ENCODE measurements at places on chromosomes 6 and 20.

GRCh38 chr20:24724982-24725533 lies 224.0 kb upstream of the CST7 start:
- DNase-seq = no peak

DNA sequence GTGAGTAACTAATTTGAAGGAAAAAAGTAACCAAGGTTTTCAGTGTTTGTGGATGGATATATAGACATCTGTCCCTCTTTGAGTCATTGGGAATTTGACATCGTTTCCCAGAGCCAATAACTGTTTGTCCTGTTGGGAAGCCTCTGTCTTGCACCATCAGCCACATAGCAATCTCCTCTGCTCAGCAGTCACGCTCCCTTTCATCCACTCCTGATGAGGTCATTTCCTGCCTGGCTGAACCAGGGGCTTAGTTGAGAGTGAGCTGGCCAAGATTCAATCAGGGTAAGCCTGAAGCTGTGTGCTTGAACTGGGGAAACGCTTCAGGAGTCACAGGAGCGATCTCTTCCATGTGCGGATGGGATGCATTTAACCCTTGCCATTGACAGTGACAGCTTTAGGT lies 121.5 kb upstream of the FOXQ1 start:
- no peak for DNase-seq

- no peak for DNase-seq
Observed at GRCh38 chr6:40000964-40001515, 66.8 kb upstream of the MOCS1 start.

- no peak for DNase-seq
Observed at GRCh38 chr20:62592506-62593177, 49.7 kb upstream of the SLCO4A1 start.

DNA sequence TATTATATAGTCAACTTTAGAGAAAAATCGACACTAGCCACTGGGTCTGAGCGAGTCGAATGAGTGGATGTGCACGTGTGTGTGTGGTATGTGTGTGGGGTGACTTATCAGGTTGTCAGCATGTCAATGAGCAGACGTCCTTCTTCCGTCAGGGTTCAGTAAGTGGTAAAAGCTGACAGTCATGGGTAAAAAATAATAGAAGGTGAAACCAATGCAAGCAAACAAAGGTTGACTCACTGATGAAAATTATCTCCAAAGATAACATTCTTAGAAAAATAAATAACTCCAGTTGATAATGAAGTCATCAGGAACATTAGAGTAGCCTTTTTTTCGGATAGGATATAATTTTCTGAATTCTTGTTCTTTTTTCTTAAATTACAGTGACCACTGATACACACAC lies 243.8 kb upstream of the FOXQ1 start:
- DNase-seq = no peak

- DNase-seq = no peak
Observed at GRCh38 chr6:14455876-14456648, 338.5 kb downstream of the CD83 start.

- no peak for DNase-seq
Observed at GRCh38 chr20:19141998-19142397, 70.4 kb upstream of the SLC24A3 start.

DNA sequence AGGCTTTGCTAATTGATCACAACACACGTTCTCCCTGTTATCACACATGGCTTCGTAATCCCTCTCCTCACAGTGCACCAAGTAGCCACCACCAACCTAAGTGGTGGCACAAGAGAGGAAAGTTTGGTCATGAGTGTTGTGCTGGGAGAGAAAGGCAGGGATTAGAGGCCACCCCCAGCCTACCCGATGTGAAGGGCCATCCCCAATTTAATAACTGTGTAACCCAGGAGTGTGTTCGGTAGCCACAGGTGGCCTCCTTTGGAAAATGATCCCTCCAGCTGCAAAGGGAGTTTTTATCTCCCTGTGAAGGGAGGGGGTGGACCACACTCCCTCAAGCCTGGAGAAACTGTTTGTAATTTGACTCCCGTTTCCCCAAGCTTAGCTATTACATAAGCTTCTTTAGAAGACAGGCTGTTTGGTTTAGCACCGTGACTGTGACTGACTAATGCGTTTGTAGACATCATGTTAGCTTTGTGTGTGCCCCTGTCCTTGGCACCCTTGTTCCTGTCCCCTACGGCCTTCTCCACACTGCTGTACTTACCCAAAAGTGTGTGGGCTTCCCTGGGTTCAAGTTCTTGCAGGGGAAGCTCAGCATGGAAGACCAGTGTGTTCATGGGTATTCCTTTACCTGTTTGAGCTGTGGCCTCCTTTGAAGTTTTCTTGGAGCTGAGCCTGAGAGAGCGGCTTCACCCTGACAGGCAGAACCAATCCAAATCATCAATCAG lies 20.6 kb downstream of the PPP1R16B start:
- no peak for DNase-seq

- no peak for DNase-seq
Observed at GRCh38 chr6:149860834-149861602, 3.1 kb downstream of the LRP11 start.

DNA sequence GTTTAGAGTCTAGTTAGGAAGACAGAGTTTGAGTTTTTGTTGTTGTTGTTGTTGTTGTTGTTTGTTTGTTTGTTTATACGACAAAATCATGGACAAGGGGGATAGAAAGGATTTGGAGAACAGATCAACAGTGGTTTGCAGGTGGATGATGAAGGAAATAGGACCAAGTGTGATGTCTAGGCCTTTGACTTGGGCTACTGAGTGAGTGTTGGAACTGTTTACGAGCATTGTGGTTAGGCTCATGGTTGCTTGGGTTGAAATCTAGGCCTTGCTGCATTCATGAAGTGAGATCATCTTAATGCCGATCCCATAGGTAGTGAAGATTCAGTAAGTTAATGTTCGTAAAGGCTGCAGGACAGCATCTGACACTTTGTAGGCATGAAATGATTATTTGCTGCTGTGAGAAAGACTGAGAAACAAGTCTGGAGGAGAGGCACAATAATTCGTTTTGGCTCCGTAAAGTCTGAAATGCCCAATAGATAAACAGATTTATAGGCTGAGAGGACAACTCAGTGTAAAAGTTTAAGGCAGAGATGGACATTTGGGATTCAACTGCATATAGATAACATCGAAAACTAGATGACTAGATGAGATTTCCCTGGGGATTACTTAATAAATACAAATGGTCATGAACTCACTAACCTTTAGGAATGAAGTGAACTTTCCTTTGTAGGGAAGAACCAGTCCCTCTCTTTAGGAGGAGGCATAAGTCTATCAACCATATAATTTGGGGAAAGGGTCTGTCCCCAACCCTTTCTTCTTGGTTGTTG lies 70.0 kb downstream of the HDDC2 start:
- DNase-seq = no peak

- DNase-seq = no peak
Observed at GRCh38 chr6:165599596-165600487, 63.2 kb downstream of the PDE10A start.

DNA sequence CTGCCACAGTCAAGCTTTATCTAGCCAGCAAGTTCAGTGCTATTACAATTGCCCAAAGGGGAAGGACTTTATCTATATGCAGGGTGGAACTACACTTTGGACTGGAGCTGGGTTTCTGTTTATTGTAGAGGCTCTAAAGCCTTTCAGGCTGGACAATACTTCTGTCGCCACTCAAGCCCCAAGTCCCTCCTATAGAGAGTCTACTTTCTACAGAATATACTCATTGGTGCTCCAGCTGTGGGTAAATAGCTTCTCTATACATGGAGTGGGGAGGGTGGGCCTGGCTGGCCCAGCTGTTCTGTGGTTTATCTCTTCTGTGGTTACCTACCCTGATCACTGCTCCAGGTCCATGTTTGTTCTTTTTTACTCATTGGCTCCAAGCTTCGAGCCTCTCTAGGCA lies 151.8 kb upstream of the MYLIP start:
- no peak for DNase-seq

GRCh38 chr6:108452711-108453195 lies 108.0 kb upstream of the FOXO3 start:
- DNase-seq = no peak

DNA sequence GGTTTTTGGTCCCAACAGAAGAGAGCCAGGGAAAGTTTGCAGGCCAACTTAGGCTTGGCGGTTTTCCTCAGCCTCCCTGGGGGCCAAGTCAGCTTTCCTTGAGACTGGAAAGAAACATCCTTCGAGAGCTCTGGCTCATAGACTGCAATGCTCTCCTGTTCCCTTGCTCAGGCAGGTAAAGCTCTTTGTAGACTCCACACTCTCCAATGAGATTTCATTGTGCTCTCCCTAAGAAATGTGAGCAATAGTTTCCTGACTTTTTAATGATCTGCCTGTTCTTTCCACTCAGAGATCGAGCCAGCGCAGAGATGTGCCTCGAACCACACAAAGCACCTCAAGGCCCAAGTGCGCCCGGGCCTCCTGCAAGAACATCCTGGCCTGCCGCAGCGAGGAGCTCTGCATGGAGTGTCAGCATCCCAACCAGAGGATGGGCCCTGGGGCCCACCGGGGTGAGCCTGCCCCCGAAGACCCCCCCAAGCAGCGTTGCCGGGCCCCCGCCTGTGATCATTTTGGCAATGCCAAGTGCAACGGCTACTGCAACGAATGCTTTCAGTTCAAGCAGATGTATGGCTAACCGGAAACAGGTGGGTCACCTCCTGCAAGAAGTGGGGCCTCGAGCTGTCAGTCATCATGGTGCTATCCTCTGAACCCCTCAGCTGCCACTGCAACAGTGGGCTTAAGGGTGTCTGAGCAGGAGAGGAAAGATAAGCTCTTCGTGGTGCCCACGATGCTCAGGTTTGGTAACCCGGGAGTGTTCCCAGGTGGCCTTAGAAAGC lies 13.9 kb downstream of the TNFAIP3 start:
- no peak for DNase-seq
